ENCODE measurements at places on chromosomes 2 and 18. TPM values are rescaled to one million over a fixed set of nuclear protein-coding genes. Genes with fewer than 3 reads are reported as not detected.

GRCh38 chr2:237184192-237184918, 98.7 kb downstream of the COPS8 start:
- no peak overlapping the region for H3K4me3 ChIP-seq
- DNase-seq, result no peak
- no peak overlapping the region for H3K27ac ChIP-seq
- H3K36me3 ChIP-seq, result no peaks in the 10 kb centered on the region
- H3K27me3 ChIP-seq, result no peaks in the 10 kb centered on the region
- no peaks in the 10 kb centered on the region for H3K4me1 ChIP-seq

Gene REG3A
- total RNA-seq, result not detected

GRCh38 chr2:238216651-238217184, 13.2 kb upstream of the ILKAP start:
- H3K36me3 ChIP-seq, result no peaks in the 10 kb centered on the region
- DNase-seq, result no peak
- H3K4me3 ChIP-seq, result no peak overlapping the region
- H3K27me3 ChIP-seq, result no peaks in the 10 kb centered on the region
- peaks cover 8% of the 10 kb centered on the region for H3K4me1 ChIP-seq

DNA sequence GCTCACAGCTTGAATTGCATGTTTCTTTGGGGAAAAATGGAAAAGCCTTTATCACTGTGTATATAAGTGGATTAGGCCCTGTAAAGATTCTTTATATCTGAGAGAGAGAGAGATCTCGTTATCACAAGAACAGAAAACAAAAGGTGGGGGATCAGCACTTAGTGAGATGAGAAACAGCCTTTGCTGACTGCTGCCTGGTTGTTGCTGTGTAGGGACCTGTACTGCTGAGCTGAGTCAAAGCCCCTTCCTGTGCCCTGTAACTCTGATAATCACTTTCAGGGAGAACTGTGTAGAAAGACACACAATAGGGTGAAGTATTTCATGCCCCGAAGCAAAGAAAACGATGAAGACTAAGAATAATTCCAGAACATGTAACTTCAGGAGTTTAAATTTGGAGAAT, 30.6 kb upstream of the FAM237A start:
- no peaks in the 10 kb centered on the region for H3K27me3 ChIP-seq
- no peaks in the 10 kb centered on the region for H3K36me3 ChIP-seq
- H3K4me1 ChIP-seq, result no peaks in the 10 kb centered on the region
- no peak for DNase-seq

Gene SPP2
- total RNA-seq, result not detected

Gene RTP5
- total RNA-seq, result not detected

DNA sequence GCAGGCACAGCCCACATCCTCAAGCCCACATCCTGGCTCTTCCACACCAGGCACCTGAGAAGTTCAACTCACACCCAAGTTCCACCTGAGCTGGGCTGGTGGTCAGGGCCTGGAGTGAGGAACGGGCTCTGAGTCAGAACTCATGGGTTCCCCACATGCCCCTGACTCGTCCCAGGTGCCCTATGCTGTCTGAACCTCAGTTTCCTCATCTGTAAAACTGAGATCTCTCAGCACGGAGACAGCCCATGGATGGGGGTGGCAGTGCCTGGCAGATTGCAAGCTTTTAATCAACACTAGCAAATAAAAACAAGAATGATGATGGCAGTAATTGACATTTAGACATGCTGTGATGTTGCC, 307.8 kb downstream of the NDUFA10 start:
- no peak overlapping the region for H3K27ac ChIP-seq
- H3K36me3 ChIP-seq, result no peaks in the 10 kb centered on the region
- DNase-seq, result no peak
- H3K4me1 ChIP-seq, result no peaks in the 10 kb centered on the region
- no peak overlapping the region for H3K4me3 ChIP-seq

DNA sequence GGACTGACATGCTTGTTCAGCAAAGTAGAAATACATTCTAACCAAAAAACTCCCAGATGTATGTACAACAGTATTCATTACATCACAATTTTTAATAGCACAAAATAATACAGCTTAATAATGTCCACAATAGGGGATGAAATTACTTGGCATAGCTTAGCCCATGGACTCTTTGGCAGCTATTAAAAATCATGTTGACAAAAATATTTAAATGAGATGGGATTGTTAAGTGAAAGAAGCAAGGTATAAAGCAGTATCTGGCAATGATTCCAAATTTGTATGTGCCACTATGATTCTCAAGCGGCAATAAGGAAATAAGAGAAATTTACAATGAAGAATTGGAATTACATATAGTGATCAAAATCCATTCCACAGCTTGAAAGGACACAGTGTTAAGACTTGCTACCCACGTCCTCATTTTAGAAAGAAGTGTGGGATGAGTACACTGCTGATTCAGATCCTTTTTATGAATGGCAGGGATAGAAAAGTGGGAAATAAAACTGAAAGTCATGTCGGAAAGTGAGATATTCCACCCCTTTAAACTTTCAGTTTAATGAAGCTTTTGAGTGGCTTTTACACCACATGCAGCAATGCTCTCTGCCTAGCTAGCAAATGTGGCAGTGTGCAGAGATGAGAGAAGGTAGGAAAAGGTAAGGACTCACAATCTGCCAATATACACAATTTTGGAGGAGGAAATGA, 2.4 kb downstream of the GAREM1 start:
- no peak overlapping the region for H3K4me3 ChIP-seq
- DNase-seq, result no peak
- peaks cover 13% of the 10 kb centered on the region for H3K4me1 ChIP-seq
- H3K36me3 ChIP-seq, result no peaks in the 10 kb centered on the region
- H3K27me3 ChIP-seq, result no peaks in the 10 kb centered on the region

Gene CRYBA2
- not detected for total RNA-seq

DNA sequence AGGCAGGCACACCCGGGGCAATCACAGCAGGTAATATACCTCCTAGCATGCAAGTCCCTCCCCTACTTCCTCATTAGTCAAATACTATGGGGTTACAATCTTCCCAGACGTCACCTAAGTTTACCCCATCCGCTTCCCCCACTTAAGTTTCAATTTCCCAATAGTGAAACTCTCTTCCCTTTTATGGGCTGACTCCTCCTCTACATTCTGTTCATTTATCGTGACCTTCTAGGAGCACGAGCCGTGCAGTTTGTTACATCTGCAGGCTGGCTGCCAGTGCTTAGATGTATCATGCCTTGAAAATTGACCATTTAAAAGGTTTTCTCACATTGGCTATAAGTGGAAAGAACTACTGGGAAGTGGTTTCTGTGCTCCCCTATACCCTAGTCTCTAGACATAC, 1357.8 kb upstream of the CRIM1 start:
- no peaks in the 10 kb centered on the region for H3K27me3 ChIP-seq
- no peak overlapping the region for H3K27ac ChIP-seq
- H3K36me3 ChIP-seq, result no peaks in the 10 kb centered on the region
- DNase-seq, result no peak
- H3K4me3 ChIP-seq, result no peak overlapping the region
- H3K4me1 ChIP-seq, result no peaks in the 10 kb centered on the region

- H3K36me3 ChIP-seq, result no peaks in the 10 kb centered on the region
- DNase-seq, result no peak
- H3K27ac ChIP-seq, result no peak overlapping the region
- H3K27me3 ChIP-seq, result no peaks in the 10 kb centered on the region
These were observed 448.1 kb downstream of the PTH2R start for GRCh38 chr2:208854717-208855116.

DNA sequence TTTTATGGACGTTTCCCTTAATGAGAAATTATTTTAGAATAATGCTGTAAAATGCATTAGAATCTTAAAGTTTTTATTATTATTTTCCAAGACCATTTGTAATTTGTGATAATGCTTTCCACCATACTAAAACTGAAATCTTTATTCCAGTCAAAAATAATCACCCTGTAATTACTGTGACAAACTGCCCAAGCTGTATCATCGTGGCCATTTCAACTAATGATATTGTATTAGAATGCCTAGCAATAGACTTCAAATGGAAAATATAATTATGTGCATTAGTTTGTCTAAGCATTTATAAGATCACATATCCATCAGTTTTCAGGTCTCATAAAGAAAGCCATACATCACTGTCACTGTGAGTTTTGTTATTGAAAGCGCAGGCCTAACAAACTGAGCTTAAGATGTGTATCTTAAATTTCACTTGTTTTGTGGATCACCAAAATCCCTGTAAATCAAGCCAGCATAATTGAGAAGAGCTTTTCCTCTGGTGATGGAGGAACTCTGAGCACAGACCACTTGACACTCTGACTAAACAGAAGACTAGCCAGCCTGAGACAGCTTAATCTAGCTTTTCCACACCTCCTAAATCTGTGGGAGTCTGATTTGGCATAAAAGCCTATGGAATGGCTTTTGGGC, 1312.2 kb upstream of the ACVR2A start:
- no peak overlapping the region for H3K27ac ChIP-seq
- no peak for DNase-seq
- no peaks in the 10 kb centered on the region for H3K4me1 ChIP-seq

Measured in Karpas-422 (cell line).